ENCODE measurements at places on chromosomes 2 and 18.

- peak; percentile 59 for DNase-seq
Measured at GRCh38 chr2:25664183-25664964, 9.0 kb downstream of the DTNB start.

- DNase-seq, result no peak
Measured at GRCh38 chr18:51753365-51754057, 556.0 kb upstream of the MEX3C start.

DNA sequence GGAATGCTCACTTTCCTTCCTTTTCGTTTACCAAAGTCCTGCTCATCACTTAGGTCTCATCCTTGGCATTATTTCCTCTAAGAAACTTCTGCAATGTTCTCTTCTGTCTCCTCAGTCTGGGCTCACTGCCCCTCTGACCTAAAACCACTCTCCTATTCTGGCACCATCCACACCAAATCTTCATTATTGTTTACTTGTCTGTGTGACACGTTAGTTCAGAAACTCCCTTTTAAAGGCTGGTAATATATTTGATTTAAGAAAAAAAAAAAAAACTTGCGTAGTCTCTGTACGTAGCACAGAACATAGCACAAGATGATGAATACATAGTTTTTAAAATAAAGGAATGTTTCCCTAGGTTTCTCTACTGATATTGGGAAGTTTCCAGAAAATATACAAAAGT, 118.8 kb upstream of the CAVIN2 start:
- DNase-seq, result no peak

- no peak for DNase-seq
Measured at GRCh38 chr2:160533482-160533881, 39.9 kb upstream of the RBMS1 start.

DNA sequence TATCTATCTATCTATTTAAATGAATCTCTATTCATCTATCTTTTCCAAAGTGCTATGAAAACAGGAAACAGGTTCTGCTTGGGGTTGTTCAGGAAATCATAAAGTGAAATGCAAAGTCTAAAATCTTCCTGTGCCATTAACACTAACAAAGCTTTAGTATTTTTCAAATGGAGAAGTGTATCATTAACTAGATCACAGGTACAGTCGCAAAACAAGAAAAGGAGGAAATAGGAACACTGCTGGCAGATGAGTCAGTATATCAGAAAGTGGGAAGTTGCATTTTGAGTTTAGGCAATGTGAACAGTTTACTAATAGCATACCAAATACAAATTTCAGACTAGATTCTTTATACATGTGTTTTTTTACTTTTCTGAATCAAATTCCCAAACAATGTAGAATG, 888.5 kb upstream of the FSHR start:
- DNase-seq, result no peak

- no peak for DNase-seq
Measured at GRCh38 chr2:237875256-237876060, 16.0 kb downstream of the RAMP1 start.

GRCh38 chr18:31439807-31440325, 7.7 kb upstream of the DSG3 start:
- no peak for DNase-seq

DNA sequence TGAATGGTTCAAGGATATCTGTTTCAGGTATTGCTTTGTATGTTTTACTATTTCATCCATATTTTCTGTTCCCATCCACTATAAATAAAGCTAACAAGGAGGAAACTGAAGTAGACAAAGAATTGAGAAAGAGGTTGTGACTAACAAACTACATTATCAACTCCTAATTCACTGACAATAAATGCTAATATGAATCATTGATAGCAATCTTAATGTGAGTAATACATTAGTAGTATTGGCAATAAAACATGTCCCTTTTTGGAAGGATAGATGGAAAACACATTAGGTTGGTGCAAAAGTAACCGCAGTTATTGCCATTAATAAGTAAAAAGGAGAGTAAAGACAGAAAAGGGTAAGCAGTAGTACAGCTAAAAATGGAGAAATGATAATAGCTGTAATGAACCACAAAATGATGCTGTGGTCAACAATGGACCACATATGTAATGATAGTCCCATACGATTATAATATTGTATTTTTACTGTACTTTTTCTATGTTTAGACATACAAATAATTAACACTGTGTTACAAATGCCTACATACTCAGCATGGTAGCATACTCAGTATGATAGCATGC, 104.7 kb downstream of the THADA start:
- DNase-seq, result no peak

- DNase-seq, result no peak
Measured at GRCh38 chr2:120910956-120911951, 175.6 kb downstream of the GLI2 start.

- no peak for DNase-seq
Measured at GRCh38 chr2:179650420-179650819, 211.0 kb downstream of the ZNF385B start.

DNA sequence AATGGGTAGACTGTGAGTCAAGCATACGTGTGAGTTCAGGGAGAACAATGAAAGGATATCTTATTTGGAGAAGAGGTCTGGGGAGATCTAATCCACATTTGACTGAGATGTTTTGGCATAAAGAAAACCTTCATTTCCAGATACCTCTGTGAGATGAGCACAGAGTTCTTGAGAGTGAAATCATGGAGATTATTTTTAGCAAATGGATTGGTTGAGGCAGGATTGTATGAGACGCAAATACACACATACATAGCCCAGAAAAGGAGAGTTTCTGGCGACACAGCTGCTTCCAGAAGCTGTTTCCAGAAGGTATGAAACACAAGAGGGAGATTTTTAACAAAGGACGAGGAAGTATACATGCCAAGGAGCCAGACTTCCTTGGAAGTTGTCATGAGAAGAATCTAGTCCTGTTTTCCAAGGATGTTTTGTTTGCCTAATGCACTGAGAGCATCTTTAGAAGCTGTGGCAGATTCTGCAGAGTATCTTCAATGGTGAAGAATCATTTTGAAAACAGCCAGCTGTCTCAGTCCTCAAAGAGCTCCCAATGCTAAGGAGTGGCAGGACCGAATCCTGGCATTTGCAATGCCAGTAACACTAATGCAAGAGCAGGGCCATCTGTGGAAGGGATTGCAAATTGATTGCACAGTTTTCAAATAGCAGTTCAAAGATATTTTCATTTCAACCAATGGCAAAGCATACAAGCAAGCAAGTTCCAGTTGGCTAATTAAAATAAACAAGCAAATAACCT, 177.2 kb downstream of the SETBP1 start:
- DNase-seq, result no peak

DNA sequence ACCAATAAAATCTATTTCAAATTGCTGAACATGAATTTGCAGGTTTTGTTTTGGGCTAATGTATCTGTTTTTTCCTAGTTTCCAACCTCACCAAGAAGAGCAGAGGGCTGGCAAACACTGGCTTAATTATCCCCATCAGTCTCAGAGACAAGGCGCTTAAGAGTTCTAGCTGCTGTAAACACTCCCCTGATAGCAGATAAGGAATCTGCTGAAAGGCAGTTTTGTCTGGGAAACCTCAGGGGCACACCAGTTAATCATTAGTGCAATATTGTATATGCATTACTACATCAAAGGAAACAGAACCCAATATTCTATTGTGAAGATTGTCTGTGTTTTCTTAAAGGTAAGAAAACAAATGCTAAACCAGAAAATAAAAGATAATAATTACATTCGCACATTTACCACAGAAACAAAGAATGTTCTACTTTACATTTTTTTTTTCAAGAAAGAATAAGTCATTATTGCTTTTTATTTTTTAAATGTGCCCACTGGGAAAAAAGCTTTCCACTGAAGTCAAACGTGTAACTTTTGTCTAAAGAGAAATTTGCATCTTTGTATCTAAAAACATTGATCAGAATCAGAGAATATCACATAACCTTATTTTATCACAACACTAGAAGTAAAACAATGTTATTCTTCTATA, 179.1 kb downstream of the ERBB4 start:
- DNase-seq, result no peak

- no peak for DNase-seq
Measured at GRCh38 chr18:35153609-35154272, 87.1 kb upstream of the ZNF397 start.

- no peak for DNase-seq
Measured at GRCh38 chr2:106885329-106885728, 638 bp downstream of the ST6GAL2 start.

DNA sequence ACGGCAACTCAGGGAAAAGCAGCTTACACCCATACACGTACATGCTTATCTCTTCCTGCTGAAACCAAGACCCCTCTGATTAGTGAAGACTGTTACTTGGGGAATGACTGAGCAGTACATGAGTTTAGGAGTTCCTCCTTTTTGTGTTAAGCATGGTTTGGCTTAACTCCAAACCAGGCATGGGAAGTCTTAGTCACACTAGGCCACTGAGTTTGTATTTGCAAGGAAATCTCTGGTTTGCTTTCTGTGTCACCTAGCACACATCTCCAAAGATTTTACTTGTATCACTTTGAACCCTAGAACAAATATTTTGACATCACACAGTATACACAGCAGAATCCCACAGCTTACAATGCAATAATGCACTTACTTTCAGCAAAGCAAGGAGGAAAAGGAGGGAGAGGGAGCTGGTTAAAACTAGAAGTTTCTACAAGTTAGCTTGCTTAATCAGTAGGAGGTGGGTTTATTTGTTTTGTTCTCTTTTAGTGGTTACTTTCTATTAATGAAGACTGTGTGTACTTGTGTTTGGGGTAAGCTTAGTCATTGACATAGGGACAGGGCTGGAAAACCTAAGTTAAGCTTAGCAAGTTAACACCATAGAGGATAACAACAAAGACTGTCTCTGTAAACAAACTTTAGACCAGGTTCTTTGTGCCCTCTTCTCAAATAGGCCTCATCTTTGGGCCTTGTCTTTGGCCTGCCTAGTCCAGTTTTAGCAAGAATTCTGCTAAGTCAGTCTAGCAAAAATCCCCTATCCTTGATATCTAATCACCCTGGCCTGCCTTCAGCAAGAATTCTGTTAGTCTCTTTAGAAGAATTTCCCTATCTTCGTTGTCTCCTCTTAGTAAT, 219.4 kb downstream of the MREG start:
- DNase-seq, result no peak

- no peak for DNase-seq
Measured at GRCh38 chr2:230840301-230840700, 24.4 kb upstream of the ITM2C start.

- DNase-seq, result peak; percentile 25
Measured at GRCh38 chr2:61993422-61994024, 88.0 kb downstream of the COMMD1 start.

DNA sequence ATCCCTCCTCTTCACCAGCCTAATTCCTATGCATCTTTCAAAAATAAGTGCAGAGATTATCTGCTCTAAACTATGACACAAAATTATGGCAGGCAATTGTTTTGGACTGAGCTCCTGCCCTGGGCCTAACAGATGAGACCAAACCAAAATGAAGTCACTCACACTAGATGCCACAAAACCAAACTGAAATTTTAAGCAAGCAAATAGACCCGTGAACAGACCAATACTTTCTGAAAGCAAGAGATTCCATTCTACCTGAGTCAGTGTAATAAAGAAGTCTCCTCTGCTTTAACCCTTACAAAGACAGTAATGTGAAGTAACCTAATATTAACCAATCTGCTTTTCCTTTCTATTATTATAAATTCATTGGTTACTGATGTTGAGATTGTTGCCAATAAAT, 84.3 kb downstream of the RIT2 start:
- no peak for DNase-seq

- no peak for DNase-seq
Measured at GRCh38 chr2:60954139-60954538, 63.4 kb upstream of the PEX13 start.

- DNase-seq, result no peak
Measured at GRCh38 chr2:73938718-73939352, 12.2 kb downstream of the DGUOK start.

DNA sequence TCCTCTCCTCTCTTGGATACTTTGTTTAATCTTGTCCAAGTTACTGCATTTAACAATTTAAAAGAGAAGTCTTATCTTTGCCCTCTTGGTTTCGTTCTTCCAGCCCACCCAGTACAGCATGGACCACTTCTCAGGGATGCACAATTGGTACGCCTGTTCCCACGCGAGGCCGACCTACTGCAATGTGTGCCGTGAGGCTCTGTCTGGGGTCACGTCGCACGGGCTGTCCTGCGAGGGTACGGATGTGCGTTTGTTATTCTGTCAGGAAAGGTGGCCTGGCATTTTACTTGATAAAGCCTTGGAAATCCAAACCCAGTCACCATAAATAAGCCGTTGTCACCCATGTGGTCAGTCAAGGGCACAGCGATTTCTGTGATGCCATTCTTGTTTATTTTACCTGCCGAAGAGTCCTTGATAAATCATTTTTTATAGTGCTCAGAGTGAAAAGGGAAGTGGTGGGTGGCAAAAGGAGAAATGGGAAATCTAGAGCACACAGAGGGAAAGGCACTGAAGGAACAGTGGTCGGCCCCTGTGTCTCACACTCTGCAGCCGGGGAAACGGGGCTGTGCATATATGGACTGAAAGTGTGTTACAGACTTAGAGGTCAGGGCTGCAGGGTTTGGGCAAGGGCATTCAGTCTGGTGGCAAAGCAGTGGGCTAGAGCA, 80.5 kb downstream of the DGKD start:
- DNase-seq, result no peak

DNA sequence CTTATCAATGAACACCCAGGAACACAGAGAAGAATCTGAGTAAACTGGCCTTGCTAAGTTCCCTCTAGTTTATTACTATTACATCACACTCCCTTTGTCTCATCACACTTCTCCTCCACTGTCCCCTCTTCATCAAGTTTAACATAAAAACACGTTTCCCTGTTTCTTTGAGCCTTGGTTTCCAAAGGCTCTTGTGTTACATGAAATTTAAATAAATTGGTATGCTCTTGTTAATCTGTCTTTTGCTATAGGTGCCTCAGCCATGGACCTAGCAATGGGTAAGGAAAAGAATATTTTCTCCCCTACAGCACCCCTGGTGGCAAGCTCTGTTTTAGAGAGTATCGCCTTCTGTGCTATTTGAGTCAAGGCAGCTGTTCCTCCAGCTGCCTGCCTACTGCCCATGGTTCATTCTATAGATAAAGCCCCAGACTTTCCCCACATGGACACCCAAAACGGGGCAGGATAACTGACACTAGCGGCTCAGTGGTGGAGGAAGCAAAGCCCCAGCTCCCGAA, 31.8 kb downstream of the TGIF1 start:
- peak; percentile 14 for DNase-seq

DNA sequence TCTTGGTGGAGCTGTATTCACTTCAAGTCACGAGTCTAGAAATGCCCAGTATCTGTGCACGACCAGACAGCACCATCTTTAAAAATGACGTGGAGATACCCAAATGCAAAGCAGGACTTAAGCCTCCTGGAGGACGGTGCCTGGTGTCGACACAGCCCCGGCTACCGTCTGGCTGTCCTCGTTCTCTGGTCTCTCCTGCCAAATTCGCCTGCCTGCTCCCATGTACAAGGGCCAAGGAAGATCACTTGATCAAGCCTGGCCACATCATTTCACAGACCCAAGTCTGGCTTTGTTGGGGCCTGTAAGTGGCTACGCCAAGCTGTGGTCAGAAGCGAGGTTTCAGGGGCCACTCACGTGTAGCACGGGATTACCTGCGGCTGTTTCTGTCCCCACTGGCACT, 9.4 kb downstream of the ODC1 start:
- no peak for DNase-seq

GRCh38 chr2:121019756-121020155, 265.2 kb downstream of the TFCP2L1 start:
- DNase-seq, result no peak

GRCh38 chr2:177295484-177295883, 31.0 kb upstream of the NFE2L2 start:
- DNase-seq, result no peak
